HAP-1 (cell line): ENCODE measurements at places on chromosomes 2 and 18.

GRCh38 chr18:58455314-58456188, 173.3 kb downstream of the ALPK2 start:
- no peak for DNase-seq

DNA sequence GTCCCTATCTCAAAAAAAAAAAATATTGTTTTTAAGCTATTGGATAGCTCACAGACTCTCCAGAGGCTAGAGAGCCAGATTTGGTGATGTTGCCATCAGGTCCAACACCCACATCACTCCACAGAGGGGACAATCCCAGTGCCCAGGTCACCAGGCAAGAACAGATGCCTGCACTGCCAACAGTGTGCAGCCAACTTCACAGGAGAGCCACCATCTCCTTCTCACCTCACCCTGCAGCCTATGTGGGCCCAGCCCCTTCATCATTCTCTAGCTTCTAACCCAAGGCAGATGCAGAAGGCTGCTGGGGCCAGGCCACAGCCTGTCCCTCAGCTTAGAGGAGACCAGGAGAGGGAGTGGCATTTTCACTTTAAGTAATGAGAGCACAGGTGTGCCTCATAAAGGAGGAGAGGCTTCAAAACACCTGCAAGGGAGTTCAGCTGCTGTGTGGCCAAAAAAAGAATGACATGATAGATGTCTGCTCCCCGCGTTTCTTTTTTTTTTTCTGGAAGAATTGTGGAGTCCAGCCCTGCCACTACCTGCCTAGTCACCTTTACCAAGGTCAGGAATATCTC, 98.0 kb upstream of the ZSWIM2 start:
- no peak for DNase-seq

- no peak for DNase-seq
These were observed 8.7 kb upstream of the GAREM2 start for GRCh38 chr2:26164231-26164630.

DNA sequence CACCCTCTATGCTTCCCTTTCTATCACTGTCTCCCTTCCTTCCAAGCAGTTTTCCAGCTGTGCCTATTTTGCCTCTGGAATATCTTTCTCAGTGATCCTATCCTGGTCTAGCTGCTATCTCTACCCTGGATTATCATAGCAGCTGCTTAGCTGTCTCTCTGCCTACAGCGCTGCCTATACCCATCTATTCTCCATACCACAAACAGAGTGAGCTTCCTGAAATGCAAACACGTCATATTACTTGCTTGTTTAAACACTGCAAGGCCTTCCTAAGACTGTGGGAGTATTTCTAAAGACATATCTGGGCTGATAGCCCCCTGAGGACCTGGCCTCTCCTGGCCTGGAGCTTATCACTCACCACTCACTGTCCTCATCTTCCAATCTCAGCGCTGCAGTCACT, 220.1 kb downstream of the NAPG start:
- DNase-seq = no peak

DNA sequence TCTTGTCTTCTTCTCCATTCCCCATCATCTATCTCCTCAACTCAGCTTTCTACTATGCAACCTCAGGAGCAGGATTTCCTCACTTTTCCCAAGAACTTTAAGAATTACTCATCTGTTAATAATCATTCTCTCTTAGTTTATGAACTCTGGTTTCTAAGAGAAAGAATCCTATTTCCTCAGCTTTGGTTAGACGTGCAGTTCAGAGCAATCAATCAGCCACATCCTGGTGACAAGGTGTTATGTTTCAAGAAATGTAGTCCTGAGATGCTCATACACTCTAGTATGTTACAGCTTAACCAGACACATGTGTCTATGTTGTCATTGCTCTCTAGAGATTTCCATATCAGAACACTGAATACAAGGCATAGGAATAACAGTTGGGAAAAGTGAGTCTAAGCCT, 277.9 kb downstream of the MBD2 start:
- no peak for DNase-seq

GRCh38 chr2:178229927-178230326, 35.6 kb downstream of the OSBPL6 start:
- no peak for DNase-seq

DNA sequence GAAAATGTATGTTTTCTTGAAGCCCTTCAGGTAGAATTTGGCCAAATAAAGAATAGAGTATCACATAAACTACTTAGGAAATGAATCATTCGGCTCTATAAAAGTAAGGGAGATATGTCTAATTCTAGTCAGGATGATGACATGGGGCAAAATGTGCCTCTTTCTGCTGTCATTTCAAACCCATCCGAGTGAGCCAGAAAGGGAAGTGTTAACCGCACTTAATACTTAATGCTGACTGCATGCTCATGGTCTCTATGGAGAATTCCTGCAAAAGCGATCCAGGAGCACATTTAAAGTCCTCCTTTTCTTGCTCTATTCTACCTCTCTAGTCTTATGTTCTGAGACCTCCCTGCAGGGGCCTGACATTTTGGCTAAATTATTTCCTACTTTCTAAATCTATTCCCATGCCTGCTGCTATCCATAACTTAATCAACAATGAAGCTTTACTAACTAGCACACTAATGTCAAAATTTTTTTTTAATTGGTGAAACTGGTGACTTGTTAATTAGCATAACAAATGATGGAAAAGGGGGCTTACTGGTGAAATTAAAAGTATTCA, 127.4 kb downstream of the CDC42EP3 start:
- DNase-seq = no peak

DNA sequence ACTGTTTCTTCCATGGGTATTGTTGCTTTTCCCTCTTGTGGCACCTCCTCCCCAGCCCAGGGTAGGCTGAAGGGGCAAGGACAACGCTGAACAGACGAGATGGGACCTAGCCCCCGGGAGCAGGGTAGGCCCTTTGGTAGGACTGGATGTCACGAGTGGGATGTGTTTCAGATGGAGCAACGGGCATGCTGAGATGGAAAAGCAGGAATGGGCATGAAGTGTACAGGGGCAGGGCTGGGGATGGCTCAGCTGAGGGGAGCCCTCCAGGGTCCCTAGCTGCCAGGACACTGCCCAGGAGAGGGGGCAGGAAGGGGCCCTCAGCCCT, 33.4 kb downstream of the ARHGEF4 start:
- DNase-seq = no peak

DNA sequence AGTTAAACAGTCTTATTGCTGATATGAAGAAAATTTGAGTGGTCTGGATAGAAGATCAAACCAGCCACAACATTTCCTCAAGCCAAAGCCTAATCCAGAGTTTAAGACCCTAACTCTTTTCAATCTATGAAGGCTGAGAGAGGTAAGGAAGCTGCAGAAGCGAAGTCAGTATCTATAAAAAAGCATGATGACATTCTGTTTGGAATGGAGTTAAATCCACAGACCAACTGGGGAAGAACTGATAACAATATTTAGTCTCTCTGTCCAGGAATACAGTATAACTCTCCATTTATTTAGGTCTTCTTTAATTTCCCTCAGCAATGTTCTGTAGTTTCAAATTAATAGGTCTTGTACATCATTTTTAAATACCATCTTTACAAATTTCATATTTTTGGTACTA, 16.0 kb downstream of the PIGN start:
- DNase-seq = no peak

- no peak for DNase-seq
These were observed 12.4 kb downstream of the MEX3C start for GRCh38 chr18:51185075-51185474.

DNA sequence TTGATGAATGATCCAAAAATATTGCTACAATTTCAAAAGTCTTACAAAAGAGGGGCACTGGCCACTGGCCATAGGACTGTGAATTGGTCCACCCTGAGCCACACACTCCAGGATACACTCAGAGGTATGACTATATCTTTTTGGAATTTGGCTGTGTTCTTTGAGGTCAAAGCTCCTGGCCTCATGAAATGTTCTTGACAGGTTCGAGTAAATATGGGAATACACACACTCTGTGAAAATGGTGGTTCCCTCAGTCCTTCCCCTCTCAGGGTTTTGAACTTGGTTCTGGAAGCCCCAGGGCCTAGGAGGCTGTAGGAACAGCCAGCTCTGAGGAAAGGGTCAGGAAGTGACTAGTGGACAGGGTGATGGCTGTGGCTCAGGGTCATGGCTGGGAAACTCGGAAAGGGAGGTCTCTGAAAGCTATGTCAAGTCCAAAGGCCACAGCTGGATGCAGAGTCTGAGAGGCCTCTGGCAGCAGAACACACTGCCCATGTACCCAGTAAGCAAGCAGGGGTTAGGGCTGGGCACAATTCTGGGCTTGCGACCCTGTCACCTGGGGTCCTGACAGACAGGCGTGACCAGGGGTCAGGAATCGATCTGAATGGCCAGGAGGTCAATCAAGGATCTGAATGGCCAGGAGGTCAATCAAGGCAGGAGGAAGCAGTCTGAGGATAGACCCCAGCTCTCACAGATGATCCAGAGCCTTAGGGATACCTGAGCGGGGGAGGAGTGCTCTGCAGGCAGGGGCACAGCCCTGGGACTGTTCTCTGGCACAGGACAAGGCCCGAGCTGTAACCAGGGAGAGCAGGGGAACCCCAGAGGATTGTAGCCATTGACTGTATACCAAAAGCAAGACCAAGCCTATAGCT, 223.4 kb upstream of the SMAD2 start:
- DNase-seq = no peak

DNA sequence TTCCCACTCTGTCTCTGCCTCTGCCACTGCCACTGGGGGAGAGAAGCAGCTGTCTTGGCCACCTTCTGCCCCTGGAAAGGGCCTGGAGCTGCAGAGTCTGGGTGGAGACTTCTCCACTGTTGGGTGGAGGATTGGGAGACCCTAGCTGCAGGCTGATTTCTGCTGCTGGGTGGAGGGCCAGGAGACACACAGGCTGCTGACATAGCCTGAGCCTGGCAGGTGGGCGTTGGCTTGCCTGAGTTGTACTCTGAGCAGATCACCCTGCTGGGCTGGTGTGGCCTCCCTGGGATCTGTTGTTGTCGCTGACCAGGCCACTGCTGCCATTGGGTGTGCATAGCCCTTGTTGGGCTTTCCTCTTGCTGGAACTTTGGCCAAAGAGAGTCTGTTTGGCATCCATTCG, 64.3 kb downstream of the ARHGEF4 start:
- no peak for DNase-seq

DNA sequence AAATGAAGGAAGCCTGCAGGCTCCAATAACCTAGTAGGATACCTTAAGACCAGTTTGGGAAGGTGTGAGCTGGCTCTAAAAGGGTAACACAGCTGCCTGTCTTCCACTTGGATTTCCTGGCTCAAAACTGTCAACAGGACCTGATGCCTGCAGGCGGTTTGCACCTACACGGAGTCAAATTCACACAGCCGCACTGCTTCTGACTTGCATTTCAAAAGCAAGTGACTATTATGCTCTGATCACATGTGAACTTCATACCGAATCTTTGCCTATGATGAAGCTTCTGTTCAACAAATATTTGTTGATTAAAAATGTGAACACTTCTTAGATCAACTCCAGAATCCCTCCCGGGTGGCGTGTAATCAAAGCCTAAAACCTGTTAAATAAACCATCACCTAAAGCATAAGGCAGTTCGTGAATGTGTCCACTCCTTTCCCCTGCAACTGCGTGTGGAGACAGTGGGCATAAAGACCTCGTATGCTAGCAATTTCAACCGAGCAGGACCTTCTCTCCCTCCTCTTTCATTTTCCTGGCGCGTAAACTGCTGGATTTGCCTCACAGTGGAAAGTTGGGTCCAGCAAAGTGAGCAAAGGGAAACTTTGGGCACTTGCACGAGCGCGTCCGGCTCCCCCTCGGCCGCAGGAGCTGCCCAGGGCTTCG, 784 bp downstream of the CRACDL start:
- no peak for DNase-seq

DNA sequence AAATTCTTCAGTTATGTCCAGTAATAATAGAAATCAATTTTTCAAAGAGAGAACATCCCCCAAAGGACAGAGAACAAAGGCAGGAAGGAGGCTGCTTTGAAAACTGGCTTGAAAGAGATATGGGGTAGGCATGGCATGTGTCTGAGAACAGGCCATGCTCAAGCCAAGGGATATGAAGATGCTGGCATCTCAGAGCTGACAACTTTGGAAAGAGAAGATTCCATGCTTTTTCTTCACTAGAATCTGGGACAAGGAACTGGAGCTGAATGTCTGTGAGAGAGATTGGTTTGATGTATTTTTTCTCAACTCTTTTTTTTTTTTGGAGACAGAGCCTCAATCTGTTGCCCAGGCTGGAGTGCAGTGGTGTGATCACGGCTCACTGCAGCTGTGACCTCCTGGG, 139.8 kb upstream of the DLX2 start:
- no peak for DNase-seq

GRCh38 chr2:42446503-42447271, 47.1 kb downstream of the KCNG3 start:
- DNase-seq = peak; percentile 74

DNA sequence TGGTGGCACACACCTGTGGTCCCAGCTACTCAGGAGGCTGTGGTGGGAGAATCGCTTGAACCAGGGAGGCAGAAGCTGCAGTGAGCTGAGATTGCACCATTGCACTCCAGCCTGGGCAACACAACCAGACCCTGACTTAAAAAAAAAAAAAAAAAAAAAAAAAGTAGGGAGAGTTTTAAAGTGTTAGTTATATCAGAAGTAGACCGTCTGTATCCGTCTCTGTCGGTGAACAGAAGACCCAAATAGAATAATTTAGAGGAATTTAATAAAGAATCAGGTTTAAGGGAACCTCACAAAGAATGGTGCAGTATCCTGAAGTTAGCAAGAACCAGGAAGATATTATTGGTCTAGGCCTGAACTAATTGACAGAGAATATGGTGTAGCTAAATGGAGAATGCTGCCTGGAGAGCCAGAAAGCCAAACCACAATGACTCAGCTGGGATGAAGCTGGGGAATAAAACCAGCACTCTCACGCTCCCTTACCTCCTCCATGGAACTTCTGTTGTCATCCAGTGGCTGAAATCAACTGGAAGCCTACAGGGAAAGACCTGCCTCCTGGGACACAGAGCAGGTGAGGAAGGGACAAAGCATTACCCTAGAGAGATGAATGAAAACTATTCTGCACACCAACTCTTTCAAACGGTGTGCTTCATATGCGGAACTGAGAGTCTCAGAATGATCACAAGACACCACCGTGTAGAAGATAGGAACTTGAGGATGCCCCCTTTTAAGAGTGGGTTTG, 39.1 kb upstream of the PLEKHM3 start:
- DNase-seq = no peak

GRCh38 chr2:64525317-64525613, 1.1 kb downstream of the AFTPH start:
- no peak for DNase-seq

DNA sequence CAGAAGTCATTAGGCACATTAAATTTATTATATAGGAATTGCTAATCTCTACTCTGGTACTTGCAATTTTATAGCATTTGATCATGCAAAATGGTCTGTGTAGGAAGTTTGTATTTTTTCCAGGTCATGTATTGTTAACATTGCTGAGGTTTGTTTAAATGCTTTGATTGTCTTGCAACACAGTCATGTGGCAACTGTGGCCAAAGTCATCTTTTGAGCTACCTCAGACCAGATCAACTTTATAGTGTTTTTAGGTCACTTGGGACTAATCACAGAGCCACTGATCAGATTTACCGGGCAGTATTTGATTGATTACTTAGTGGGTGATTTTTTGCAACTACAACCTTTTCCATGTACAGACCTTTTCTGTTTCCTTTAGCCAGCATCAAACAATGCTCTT, 3.7 kb downstream of the SERPINB5 start:
- no peak for DNase-seq

GRCh38 chr2:28395334-28396061, 2.8 kb downstream of the FOSL2 start:
- no peak for DNase-seq

GRCh38 chr2:229348128-229348527, 77.0 kb upstream of the PID1 start:
- no peak for DNase-seq
